Foreskin keratinocyte (primary cell): ENCODE measurements at places on chromosomes 13 and 19.

- no peak for DNase-seq
These were observed 337 bp upstream of the FXYD7 start for GRCh38 chr19:35142606-35143230.

- DNase-seq: no peak
These were observed 95.6 kb upstream of the CSNK1A1L start for GRCh38 chr13:37201081-37201480.

DNA sequence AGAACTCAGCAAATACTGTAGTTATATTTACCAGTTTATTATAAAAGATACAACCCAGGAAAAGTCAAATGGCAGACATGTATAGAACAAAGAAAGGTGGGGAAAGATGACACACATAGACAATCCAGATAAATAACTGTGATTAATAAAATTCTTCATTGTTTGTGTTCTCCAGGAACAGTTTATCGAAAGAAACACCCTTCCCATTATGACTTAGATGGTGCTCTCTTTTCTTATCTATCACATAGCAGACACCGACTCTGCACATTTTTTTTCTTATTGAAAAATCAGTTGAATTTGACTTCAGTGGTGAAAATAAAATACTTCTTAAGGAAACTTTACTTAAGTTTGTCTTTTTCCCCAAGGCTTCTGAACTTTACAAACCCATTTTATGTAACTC, 6.2 kb downstream of the ZNF708 start:
- no peak for DNase-seq

- no peak for DNase-seq
These were observed 117.3 kb downstream of the KDM4B start for GRCh38 chr19:5086230-5086629.

DNA sequence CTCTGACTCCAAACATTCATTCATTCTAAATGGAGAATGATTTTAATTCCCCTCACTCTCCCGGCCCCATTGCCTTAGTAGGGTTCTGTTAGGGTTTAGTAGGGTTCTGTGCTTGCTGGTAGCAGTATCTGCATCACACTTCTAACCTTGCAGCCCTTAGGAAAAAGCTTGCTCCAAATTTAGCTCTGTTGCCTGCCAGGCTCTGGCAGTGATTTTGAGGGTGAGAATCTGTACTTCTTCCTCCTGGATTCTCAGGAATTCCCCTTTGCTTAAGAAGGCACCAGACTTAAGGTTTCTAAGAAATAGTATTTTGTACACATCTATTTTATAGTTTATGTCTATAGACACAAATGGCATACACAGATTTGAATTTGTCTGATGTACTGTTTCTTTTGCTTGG, 14.7 kb downstream of the B3GLCT start:
- no peak for DNase-seq

DNA sequence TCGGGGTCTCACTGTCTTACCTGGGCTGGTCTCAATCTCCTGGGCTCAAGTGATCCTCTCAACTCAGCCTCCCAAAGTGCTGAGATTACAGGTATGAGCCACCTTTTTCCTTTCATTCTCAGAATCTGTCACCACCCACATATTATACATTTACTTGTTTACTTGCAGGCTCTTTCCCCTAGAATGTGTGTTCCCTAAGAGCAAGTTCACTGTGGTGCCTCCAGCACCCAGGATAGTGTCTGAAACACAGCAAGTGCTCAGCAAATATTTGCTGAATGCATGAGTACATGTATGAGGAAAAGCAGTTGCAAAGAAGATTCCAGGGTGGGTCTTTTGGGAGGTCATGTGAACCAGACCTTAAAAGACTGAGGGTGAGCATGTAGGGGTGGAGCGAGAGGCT, 96.8 kb downstream of the RGCC start:
- no peak for DNase-seq

DNA sequence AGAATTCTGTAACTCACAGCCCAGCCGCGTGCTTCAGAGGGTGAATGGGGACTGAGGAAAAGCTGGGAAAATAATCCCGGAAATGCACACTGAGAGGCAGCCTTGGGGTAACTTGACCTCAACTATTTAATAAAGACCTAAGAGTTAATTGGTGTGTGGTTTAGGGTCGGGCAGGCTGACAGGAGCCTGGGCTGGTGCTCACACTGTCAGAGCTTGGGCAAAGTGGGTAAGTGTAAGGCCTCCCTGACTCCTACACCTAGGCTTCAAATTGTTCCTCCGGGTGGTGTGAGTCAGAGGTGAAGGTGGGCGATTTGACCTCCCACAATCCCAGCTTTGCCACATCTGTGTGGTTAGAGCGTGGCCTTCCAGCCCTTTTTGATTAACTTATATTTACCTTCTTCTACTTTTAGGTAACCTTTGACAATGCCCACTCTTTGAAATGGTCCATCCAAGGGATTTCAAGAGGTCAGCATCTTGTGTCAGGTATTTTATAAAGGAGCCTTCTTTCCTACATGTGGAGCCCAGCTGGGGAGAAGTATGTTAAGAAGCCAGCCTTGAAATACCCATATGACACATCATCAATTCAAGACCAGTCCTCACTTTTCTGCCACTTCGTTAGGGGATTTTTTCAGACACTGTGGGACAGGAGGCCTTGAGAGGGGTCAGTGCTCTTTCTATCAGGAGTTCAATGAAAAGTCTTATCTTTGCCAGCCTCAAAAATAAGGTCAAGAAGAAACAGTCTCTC, 114.2 kb downstream of the NUFIP1 start:
- DNase-seq: no peak

GRCh38 chr13:107111248-107111647, 543.3 kb upstream of the ARGLU1 start:
- no peak for DNase-seq
